CD8-positive, alpha-beta memory T cell (primary cell): ENCODE measurements at places on chromosomes 7 and 10. TPM values are rescaled to one million over a fixed set of nuclear protein-coding genes. Genes with fewer than 3 reads are reported as not detected.

- no peak overlapping the region for H3K27ac ChIP-seq
- H3K4me1 ChIP-seq: no peaks in the 10 kb centered on the region
- no peaks in the 10 kb centered on the region for H3K36me3 ChIP-seq
- DNase-seq: no peak
- peaks cover 6% of the 10 kb centered on the region for H3K27me3 ChIP-seq
- no peak overlapping the region for H3K4me3 ChIP-seq
Measured at GRCh38 chr10:98519841-98520240, 73.1 kb upstream of the HPS1 start.

DNA sequence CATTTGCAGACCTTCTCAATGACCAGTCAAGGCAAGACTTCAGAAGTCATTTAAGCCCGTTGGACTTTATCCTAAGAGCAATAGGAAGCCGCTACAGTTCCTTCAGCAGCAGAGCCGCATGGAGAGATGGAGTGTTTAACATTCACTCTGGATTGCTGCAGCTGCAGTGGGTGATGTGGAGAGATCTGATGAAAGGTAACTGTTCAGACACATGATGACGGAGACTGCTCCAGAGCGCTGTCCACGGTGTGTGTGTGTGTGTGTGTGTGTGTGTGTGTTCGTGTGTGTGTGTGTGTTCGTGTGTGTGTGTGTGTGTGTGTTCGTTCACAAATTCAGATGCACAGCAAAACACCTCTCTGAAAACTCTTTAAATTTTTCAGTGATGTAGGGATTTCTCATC lies 37.0 kb downstream of the SEC61G start:
- H3K4me1 ChIP-seq: no peaks in the 10 kb centered on the region
- H3K36me3 ChIP-seq: no peaks in the 10 kb centered on the region
- no peak for DNase-seq
- no peak overlapping the region for H3K27ac ChIP-seq

- no peaks in the 10 kb centered on the region for H3K36me3 ChIP-seq
- no peak overlapping the region for H3K4me3 ChIP-seq
- H3K27ac ChIP-seq: no peak overlapping the region
- DNase-seq: no peak
Measured at GRCh38 chr7:105489409-105489808, 32.7 kb downstream of the PUS7 start.

The CLRN3 gene
- not detected for total RNA-seq

The HELLS gene
- 146 TPM for total RNA-seq

The HOXA13 gene
- not detected for total RNA-seq

DNA sequence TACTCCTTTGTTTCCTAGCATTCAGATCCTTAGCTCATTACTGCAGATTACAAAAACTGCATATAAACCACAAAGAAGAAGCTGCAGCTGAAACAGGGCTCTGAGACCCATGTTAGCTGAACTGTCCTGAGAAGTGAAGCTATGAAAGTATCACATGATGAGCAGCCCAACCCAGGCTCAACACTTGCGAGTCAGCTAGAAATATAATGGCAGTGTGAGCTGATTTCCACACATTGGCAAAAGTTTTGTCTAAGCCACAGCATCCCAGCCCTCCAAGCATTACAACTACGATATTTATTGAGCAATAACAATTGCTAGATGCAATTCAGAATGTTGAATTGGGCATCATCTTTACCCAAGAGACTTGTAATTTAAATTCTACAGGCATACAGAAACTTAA lies 34.5 kb upstream of the SKAP2 start:
- no peaks in the 10 kb centered on the region for H3K27me3 ChIP-seq
- no peak overlapping the region for H3K27ac ChIP-seq
- no peaks in the 10 kb centered on the region for H3K4me1 ChIP-seq
- no peak for DNase-seq
- H3K36me3 ChIP-seq: no peaks in the 10 kb centered on the region

GRCh38 chr7:5212633-5213285 lies 22.7 kb downstream of the WIPI2 start:
- peaks cover 28% of the 10 kb centered on the region for H3K36me3 ChIP-seq
- H3K4me1 ChIP-seq: no peaks in the 10 kb centered on the region
- H3K27me3 ChIP-seq: no peaks in the 10 kb centered on the region
- H3K4me3 ChIP-seq: no peak overlapping the region
- H3K27ac ChIP-seq: no peak overlapping the region

The ATOH7 gene
- total RNA-seq: not detected

GRCh38 chr10:24993237-24993958 lies 22.6 kb downstream of the ENKUR start:
- H3K27me3 ChIP-seq: no peaks in the 10 kb centered on the region
- no peaks in the 10 kb centered on the region for H3K36me3 ChIP-seq
- no peak for DNase-seq
- H3K27ac ChIP-seq: no peak overlapping the region
- H3K4me1 ChIP-seq: no peaks in the 10 kb centered on the region

GRCh38 chr10:116287906-116288501 lies 15.0 kb upstream of the GFRA1 start:
- H3K27me3 ChIP-seq: no peaks in the 10 kb centered on the region
- no peaks in the 10 kb centered on the region for H3K4me1 ChIP-seq
- H3K27ac ChIP-seq: no peak overlapping the region
- H3K4me3 ChIP-seq: no peak overlapping the region
- DNase-seq: no peak
